ENCODE measurements at places on chromosomes 3 and 15.
A peak's percentile ranks its signal among the peaks of the same experiment; 100 is the strongest.

- DNase-seq, result no peak
Observed at GRCh38 chr3:38108649-38109579, 28.0 kb downstream of the ACAA1 start.

DNA sequence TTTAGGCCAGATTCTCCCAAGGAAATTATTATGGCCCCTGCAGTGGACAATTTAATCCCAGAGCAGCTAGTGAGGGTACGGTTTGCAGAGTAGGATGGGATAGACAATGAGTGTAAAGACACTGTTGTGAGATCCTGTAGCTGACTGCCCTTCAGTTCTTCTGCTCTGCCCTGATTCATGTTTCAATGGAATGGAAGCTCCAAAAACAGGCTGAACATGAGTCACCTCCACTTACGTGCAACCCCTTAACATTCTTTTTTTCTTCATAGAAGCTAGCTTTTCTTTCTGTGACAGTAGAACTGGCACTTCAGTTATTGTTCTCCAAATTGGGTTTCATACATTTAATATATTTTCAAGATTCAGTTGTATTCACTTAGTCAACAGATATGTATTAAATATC lies 32.1 kb downstream of the CLDN18 start:
- no peak for DNase-seq

DNA sequence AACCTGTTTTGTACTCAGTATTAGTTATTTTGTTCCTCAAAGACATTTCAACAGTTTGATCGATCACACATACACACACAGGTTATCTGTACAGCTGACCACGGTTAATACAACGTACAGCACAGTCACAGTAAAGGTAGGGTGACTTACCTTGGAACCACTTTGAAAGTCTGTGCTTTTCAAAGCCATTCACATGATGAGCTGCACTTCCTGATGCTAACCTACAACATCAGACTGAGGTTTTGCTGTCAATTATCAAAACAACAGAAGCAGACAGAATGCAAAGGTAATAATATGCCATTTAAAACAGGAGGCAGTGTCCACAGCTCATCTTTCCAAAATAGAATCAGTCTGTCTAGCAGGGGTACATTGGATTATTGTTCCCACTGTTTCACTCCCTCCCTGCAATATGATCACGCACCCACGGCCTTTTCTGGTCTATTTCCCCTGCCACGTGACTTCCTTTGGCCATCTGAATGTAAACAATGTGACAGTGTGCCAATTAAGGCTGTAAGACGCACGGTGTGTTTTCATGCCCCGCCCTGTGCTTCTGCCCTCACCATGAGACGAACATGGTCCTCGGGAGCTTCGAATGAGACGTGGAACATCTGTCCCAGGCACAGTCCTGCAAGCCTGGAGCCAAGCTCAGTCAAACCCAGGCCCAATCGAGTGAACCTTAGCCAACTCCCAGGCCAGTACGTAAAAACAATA lies 102.4 kb downstream of the FMN1 start:
- DNase-seq, result no peak

GRCh38 chr15:69962561-69962960 lies 135.2 kb downstream of the TLE3 start:
- DNase-seq, result no peak

DNA sequence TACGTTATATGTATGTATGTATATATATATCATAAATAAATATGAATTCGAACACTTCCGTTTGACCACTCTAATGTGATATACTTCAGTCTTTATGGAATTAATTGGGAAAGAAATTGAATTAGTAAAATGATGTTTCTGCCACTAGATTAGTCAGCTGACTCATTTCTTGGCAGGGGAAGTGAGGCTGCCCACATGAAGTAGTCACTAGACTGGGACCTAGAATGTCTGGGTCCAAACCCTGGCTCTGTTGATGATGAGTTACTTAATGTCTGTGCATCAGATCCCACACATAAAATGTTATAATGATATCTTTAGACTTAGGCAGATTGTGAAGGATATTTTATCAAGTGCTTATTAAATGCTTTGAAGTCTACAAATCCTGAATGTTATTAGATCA lies 27.4 kb upstream of the ARL14 start:
- DNase-seq, result no peak

DNA sequence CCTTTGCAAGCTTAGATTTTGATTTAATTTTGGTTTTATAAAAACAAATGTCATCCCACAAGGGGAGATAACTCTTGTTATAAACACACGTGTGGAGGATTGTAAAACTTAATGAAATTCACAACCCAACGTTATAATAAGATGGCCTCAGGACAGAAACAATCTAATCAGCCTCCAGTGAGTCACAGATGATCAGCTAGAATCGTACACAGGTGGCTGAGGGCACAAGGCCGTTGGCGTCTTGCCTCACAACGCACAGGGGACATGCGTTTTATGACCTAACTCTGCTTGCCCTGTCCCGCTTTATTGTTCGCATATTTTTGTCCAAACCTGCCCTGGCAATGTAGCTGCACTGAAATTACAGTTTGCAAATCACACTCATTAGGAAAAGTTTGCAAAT lies 121.9 kb upstream of the PDZRN3 start:
- no peak for DNase-seq

DNA sequence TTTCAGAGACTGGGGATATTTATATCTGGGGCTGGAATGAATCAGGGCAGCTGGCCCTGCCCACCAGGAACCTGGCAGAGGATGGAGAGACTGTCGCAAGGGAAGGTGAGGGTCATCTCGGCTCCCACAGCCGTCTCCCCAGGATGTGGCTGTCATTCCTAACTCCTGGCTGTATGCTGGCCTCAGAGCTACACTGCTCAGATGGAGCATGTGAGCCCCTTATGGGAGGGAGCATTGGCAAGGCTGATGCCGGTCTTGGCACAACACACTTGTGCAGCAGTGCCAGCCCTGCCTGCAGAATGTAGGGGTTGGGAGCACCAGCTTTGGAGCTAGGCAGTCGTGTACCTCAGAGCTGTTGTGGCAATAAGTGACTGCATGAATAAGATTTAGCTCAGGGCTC lies 5.2 kb downstream of the RCCD1 start:
- no peak for DNase-seq

DNA sequence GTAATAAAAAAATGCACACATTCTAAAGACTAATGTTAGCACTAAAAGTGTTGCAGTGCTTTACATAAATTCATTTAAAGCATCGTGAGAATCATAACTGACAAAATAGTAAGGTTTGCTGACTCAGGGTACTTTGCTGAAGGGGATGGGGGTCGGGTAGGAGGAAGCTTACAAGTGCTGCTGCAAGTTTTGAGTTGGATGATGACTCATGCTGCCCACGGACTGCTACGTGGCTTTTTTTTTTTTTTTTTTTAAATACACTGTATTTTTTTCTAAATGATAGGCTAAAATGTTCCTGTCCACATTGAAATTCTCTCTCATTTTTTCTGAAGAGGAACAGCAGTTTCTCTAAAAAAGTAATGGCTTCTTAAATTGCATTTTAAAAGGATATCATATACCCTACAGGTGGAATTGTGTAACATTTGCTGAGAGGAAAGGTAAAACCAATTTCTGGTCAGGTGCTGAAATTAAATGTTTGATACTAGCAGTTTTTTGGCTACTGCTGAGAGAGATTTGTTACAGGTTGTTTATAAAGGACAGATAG lies 2.2 kb downstream of the MAPK6 start:
- DNase-seq, result peak; percentile 25

GRCh38 chr3:4461468-4462090 lies 5.5 kb downstream of the SUMF1 start:
- DNase-seq, result no peak

DNA sequence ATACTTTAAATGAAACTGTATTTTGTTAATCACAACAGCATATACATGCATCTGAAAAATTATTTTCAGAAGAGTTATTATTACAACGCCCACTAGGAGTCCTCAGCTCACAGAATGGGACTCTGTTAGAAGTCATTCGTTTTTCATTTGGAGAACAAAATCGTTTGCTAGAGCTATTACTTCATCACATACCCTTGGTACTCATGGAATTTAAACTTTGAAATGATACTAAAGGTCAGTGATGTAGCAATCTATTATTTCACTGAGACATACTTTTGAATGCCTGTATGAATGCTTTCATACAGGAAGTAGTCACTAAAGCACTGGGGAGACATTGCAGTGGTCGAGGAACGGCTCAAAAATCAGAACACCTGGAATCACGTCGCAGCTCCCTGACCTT lies 198.1 kb downstream of the MBNL1 start:
- no peak for DNase-seq

GRCh38 chr3:53577506-53577905 lies 83.1 kb downstream of the CACNA1D start:
- DNase-seq, result no peak

DNA sequence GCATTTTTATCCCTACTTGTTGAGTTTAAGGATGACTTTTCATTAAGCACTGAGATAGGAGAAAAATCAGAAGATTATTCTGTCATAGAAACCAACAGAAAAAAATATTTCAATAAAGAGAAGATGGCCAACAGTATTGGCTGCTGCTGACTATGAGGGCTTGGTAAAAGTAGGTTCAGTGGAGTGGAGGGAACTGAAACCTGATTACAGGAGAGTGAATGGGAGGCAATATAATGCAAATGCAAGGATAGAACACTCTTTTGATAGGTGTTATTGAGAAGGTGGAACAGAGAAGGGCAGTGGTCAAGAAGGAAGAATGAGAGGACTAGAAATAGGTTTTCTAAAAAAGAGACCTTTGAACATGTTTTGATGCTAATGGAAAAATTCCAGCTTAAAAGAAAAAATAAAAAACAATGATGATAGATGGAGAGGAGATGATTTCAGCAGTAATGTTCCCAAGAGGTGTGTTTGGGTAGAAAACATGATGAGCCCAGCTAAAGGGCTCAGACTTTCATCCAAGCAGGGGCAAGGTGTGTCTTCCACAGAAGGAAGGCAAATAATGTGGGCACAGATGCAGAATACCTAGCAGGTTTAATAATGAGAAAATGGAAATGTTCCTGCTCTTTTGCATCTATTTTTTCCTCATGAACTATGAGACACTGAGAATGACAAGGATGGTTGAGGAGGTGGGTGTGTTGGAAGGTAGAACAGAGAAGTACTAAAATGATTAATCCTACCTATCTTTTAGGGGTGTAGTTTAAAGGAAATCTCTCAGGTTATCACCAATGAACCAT lies 397.9 kb upstream of the GOLIM4 start:
- DNase-seq, result no peak

DNA sequence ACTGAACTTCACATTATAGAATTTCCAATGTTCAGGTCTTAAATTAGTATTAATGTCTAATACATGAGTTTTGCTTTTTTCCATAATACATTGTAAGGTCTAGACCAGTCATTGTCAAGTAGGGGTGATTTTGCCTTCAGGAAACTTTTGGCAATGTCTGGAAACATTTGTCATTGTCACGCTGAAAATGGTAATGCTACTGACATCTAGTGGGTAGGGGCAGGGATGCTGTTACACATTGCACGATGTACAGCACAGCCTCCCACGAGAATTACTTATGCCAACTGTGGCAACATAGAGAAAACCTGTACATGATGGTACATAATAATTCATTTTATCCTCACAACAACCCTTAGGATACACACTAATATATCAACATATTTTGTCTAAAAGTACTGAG lies 384.1 kb downstream of the CADM2 start:
- no peak for DNase-seq

- DNase-seq, result no peak
Observed at GRCh38 chr3:149353581-149354184, 20.2 kb upstream of the TM4SF18 start.

GRCh38 chr3:16326724-16327349 lies 61.8 kb downstream of the OXNAD1 start:
- DNase-seq, result no peak

GRCh38 chr3:193057616-193058015 lies 140.0 kb upstream of the MB21D2 start:
- no peak for DNase-seq

- DNase-seq, result no peak
Observed at GRCh38 chr3:97895216-97895615, 73.4 kb downstream of the CRYBG3 start.

DNA sequence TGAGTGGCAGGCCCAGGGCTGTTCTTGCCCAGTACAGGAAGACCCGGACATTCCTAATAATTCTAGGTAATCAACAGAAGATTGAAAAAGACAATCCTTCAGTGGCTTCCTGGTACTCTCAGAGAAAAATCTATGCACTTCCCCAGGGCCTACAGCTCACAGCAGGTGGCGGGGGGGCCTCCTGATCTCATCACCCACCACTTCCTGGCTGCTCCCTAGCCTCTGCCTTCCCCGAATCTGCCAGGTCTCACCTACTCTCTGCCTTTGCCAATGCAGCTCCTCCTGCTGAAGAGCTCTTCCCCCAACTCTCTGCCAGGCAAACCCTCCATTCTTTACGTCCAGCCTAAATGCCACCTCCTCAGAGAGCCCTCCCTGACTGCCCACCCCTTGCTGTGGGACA lies 37.5 kb downstream of the EHD4 start:
- peak; percentile 44 for DNase-seq

- DNase-seq, result peak; percentile 19
Observed at GRCh38 chr3:121431726-121432517, 113.9 kb downstream of the POLQ start.

GRCh38 chr15:25242166-25242879 lies 196.5 kb downstream of the UBE3A start:
- no peak for DNase-seq

- no peak for DNase-seq
Observed at GRCh38 chr15:71508081-71508682, 302.2 kb upstream of the NR2E3 start.

DNA sequence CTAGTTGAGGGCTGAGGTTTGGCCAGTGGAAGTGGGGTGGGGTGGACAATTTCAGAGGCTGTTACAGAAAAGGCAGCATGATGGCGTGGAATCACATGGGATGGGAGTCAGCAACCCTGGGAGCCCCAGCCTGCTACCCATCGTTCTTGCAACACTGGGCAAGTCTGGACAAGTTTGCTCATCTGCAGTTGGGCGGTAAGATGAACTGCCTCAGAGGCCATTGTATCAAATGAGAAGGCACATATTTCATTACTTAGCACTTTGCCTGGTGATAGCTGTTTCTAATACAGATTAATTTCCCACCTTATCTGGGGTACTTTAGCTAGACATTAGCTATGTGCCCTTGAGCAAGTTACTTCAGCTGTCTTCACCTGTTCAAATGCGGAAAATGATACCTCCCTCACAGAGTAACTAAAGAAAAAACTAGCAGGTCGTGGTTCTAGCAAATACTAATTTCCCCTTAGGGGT lies 248.9 kb downstream of the THSD4 start:
- DNase-seq, result no peak

DNA sequence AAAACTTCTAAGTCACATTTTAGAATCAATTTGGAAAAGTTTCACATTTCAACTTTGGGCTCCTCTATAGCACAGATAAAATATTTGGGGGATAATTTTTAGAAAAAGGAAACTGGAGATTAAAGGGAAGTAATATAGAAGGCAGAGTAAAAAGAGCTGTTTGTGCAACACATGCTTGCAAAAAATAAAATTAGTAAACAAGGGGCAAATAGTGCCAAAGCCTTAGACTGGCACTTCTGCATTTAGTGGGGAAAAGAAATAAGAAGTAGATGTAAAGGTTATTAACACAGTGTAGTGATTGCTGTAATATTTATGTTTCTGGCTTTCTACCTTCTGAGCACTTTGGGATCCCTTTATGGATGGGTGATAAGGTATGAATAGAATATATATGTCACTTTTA lies 246.6 kb downstream of the CBLB start:
- DNase-seq, result no peak

- no peak for DNase-seq
Observed at GRCh38 chr3:126208606-126209256, 28.3 kb upstream of the ALDH1L1 start.

Measured in stimulated activated CD8-positive, alpha-beta memory T cell treated with anti-CD3 and anti-CD28 coated beads, Interleukin-2, amount 100 ng/mL, for 1 hour (primary cell).